ENCODE measurements at places on chromosomes 7 and 10.

- DNase-seq, result no peak
Measured at GRCh38 chr7:47225387-47226131, 356.4 kb downstream of the TNS3 start.

GRCh38 chr10:98267069-98267893, 713 bp downstream of the LOXL4 start:
- DNase-seq, result no peak

GRCh38 chr10:119203006-119203405, 4.4 kb upstream of the GRK5 start:
- DNase-seq, result no peak

GRCh38 chr7:18468795-18469194, 26.8 kb upstream of the HDAC9 start:
- no peak for DNase-seq

DNA sequence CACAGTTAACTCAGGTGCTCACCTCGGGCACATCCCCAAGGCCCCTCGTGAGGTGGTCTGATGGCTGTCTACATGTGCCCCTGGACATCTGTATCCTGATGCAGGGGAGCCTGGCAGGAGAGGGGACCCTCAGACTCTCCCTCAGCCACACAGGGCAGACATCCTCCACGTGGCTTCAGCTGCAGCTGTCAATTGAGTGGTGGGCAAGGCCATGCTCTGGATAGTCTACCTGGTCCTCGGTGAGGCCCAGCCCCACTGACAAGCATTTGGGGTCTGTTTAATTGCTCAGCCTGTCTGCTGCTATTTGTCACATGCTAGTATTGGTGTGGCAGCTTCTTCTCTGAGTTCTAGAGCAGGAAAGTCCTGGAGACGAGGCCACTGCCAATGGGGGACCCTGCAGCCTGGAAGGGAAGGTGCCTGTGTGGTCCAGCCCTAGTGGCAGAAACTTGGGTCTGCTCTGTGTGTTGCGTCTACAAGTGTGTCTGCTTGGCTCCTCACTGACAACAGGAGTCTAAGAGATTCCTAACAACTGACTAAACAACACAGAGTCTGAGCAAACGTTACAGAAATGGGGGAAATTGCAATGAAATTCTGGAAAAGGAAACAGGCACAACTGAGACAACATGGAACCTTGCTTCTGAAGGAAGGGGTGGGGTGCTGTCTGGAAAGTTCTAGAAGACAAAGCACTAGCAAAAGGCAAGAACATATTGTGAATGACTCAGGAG, 59.3 kb upstream of the IGFBP3 start:
- DNase-seq, result no peak

DNA sequence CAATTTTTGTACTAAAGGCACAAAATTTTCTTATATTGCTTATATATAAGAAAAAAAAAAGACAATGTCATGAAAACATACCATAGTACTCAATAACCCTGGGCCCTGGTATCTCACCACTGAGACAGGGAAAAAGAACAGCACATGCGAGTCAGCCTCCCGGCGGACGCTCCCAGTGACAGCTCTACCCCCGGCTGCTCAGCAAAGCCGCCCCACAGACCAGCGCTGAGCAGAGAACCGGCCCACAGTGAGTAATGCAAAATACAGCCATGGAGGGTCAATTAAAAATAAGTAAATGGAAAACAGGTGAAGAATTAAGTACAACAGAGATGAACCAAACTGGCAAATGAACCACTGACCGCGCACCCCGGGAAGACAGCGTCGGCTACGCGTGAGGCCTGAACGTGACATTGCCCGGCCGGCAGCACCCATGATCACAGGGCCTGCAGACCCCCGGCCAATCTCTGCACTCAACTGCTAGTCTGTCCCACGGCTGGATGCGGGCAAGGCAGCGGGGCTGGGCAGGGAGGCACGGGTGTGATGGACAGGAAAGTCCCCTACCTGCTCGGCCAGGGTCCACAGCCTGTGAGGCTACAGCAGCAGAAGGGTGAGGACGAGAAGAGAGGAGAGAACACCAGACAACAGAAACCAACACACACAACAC, 175.9 kb downstream of the ZMYND11 start:
- DNase-seq, result no peak

Measured in NCI-H1417 treated with DMSO at 0.1 percent for 48 hours (cell line).